ENCODE measurements at places on chromosomes 1 and 21.

DNA sequence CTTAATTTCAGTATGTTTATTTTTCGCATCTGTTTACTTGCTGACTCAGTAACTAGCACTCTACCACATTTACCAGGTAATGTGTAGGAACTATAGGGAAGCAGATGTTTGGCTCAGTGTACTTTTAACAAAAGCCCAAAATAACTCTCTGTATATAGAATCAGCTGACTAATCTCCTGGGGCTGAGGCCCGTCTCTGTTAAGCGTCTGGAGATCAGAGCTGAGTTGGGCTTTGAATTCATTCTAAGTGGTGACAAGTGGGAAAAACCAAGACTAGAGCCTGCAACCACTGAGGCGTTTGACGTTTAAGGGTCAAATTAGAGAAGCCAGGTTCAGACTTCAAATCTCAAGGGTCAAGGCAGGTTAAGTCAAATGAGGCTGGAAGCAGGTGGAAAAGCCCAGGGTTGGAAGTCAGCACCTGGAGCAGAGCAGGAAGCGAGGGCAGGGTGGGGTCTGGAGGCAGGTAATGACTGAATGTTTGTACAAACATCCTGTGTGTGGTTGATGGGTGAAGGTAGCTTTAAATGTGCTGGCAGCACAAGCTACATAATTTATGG lies 56.8 kb upstream of the LYST start:
- no peak for DNase-seq

GRCh38 chr1:65235867-65236805 lies 73.2 kb upstream of the DNAJC6 start:
- DNase-seq: peak; percentile 41

DNA sequence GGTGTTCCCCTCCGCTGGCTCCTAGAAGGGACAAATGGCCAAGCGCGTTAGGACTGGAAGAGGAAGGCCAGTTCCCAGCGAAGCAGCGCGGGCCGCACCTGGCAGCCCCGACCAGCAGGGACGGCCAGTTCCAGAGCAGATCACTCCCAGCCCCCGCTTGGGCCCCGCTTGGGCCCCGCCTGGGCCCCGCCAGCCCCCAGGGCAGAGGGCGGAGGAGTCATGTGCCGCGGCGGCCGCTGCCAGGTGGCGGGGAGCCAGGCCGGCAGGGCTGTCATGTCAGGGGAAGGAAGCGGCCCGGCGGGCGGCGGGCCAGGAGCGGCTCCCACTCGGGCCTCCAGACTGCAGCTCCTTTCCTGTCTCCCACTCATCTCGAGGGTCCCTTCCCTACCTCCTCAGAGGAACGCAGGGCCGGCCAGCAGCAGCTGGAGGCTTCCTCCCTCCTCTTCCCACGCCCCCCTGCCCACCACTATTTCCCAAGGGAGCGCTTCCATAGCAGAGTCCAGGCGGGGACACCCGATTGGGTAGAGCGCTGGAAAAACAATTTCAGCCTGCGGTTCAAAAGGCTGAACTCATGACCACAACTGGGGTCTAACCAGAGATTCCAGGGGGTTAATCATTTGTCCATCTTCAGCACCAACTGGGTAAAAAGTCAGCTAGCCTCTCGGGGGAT lies 16.5 kb downstream of the ZNF697 start:
- DNase-seq: no peak

- no peak for DNase-seq
These were observed 115.9 kb downstream of the LRRC53 start for GRCh38 chr1:74396462-74396861.

GRCh38 chr1:111615870-111616715 lies 3.5 kb upstream of the RAP1A start:
- no peak for DNase-seq

DNA sequence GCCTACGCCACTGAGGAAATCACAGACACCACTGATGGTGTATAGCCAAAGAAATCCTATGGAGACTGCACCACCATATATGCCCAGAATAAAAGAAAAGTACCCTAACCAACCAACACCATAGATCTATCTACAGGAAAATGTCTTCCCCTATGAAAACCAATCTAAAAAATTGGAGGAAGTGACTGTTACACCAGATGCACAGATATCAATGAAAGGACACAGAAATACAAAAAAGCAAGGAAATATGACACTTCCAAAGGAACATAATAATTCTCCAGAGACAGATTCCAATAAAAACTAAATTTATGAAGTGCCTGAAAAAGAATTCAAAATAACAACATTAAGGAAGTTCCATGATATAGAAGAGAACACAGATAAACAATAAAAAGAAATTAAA lies 56.8 kb upstream of the BCL10 start:
- DNase-seq: no peak
